ENCODE measurements at places on chromosomes 7 and 10. TPM values are rescaled to one million over a fixed set of nuclear protein-coding genes. Genes with fewer than 3 reads are reported as not detected.
A peak's percentile ranks its signal among the peaks of the same experiment; 100 is the strongest.

Gene ASIC3
- polyA plus RNA-seq, result 1.9 TPM

Gene ACTL6B
- polyA plus RNA-seq, result not detected

Gene PRPS1L1
- polyA plus RNA-seq, result not detected

Gene OR13A1
- polyA plus RNA-seq, result 0.06 TPM

Gene KCNMA1
- 3.6 TPM for polyA plus RNA-seq

Gene ASAH2
- polyA plus RNA-seq, result 2.6 TPM

Gene RBAK
- 21.3 TPM for polyA plus RNA-seq

Gene OLAH
- polyA plus RNA-seq, result 0.67 TPM

Gene PAX4
- not detected for polyA plus RNA-seq

Gene FAM131B
- polyA plus RNA-seq, result 2.5 TPM

Gene ZNF32
- polyA plus RNA-seq, result 69.6 TPM

Gene PIP
- not detected for polyA plus RNA-seq

Gene GNAT3
- not detected for polyA plus RNA-seq

GRCh38 chr7:116576350-116577319 is 51.8 kb downstream of the CAV1 start:
- DNase-seq, result no peak

DNA sequence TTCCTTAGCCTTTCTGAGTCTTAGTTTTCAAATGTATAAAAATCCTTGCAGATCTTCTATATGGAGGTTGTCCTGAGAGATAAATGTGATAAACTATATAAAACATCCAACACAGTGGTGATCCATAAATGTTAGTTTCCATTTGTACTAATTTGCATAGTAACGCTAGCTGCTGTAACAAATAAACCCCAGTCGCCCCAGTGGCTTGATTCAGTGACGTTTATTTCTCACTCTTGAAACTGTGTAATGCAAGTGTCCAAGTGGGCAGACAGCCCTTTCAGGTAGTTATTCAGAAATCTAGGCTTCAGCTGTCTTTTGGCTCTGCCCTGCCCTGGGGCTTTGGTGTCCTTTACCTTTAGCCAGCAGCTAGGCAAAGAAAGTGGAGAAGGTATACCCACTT is 106.3 kb downstream of the VTI1A start:
- DNase-seq, result no peak

DNA sequence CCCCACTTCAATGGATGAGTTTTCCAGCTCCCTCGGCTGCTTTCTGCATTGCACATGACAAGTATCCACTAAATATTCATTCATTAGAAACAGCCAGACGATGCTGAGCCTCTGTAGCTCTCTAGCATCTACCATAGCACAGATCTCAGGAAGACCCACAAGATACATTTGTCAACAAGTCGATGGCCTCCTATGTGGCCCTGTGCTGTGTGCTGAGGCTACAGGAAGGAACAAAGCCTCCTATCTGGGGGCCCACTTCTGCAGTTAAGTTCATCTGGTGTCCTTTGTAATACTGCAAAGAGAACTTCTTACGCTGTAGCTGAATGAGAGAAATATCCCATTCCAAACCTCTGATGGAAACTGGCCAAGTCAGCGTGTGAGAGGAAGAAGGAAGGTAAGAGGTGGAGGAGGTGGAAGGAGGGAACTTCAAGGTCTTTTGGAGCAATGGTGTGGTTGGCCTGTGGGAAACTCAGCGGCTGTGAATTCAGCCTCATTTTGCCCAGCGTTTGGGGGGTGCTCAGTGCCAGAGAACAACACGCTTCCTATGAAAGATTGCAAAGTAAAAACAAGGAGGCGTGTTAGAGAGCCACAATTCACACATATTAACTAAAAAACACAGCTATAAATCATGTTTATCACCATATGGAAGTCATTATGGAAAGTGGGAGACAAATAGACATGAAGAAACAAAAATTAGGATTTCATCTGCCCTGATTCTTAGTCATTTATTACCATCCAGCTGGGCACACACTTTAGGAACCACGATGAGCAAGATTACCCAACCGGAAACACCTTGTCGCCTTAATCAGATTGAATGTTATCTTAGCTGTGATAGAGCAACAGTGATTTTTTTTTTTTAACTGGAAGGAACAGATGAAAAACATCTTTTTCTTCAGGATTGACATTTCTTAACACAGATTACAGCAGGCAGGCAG is 62.2 kb upstream of the USP6NL start:
- peak; percentile 59 for DNase-seq

- DNase-seq, result no peak
Measured at GRCh38 chr7:20198260-20198659, 18.9 kb downstream of the MACC1 start.

DNA sequence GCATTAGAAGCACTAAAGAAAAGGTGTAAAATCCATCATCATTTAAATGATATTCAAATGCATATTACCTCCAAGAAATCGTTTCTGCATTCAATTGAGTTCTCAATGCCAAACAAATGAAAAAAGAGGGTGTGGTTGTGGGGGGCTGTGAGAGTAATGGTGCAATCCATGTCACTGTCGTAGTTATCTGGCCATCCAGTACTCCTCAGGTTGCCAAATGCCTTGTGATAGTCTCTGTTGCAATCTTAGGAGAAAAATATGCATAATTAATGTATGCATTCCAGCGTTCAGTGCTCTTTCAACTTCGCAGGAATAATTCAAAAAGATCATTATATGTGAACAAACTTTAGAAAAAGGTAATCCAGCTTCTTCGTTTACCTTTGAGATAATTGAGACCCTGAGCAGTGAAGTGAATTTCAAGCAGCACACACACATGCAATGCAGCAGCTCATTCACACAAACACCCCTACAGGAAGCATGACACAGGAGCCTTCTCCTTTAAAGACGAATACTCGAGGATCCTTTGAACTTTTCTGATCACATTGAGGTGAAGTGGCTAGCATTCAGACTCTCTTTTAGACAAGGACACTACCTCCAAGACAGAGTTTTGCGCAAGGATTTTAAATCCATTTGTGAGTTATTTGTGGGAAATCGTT is 73.4 kb downstream of the OR13A1 start:
- DNase-seq, result no peak

- no peak for DNase-seq
Measured at GRCh38 chr10:68618234-68618633, 58.1 kb downstream of the TET1 start.

- DNase-seq, result peak; percentile 45
Measured at GRCh38 chr7:23759671-23760391, 49.8 kb downstream of the STK31 start.

- no peak for DNase-seq
Measured at GRCh38 chr10:132953428-132953827, 11.1 kb upstream of the CFAP46 start.

- no peak for DNase-seq
Measured at GRCh38 chr7:50512384-50512783, 52.8 kb downstream of the DDC start.

GRCh38 chr10:71796749-71797405 is 23.6 kb upstream of the VSIR start:
- DNase-seq, result no peak

GRCh38 chr10:125547010-125547650 is 135.8 kb downstream of the TEX36 start:
- no peak for DNase-seq

DNA sequence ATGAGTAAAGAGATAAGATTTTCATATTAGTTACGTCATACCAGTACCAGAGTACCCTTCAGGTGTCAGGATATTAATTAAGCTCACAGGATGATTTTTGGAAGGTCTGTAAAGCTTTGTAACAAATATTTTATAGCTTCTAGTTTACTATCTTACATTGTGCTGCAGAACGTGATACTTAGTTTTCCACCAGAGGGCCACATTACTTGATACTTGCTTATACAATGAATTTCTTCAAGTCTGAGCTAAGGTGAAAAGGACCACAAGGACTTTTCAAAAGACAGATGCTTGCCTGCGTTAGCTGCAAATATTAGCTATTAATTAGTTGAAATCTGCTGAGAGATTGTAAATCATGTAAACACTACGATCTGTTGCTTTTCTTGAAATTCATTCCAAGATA is 12.2 kb downstream of the FOXP2 start:
- no peak for DNase-seq

GRCh38 chr7:42012786-42013360 is 224.1 kb downstream of the GLI3 start:
- no peak for DNase-seq

GRCh38 chr7:30925913-30926312 is 14.3 kb downstream of the AQP1 start:
- no peak for DNase-seq

- DNase-seq, result no peak
Measured at GRCh38 chr7:121485467-121486243, 89.5 kb upstream of the FAM3C start.

GRCh38 chr7:118169146-118169545 is 14.8 kb upstream of the LSM8 start:
- DNase-seq, result no peak

DNA sequence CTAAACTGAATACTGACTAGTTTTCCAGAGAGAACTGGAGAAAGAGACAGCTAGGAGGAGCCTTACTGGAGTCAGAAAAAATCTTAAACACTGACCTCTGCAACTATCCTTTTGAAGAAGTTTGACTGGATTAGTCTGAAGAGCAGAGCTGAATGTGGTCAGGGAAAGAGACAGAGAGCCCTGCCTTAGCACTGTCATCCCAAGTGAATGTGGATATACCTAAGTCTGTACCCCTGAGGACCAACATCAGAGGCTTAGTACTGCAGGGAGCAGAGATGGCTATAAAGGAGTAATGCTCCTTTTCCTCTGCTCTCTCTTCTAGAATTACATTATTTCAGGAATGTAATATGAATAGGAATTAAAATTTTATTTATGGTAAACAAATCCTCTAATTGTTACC is 69.8 kb upstream of the TMEM140 start:
- no peak for DNase-seq

GRCh38 chr10:62618576-62619412 is 185.7 kb upstream of the ADO start:
- no peak for DNase-seq

GRCh38 chr10:42872865-42873435 is 90.4 kb downstream of the BMS1 start:
- DNase-seq, result no peak

- no peak for DNase-seq
Measured at GRCh38 chr10:60148266-60148840, 241.3 kb downstream of the ANK3 start.

DNA sequence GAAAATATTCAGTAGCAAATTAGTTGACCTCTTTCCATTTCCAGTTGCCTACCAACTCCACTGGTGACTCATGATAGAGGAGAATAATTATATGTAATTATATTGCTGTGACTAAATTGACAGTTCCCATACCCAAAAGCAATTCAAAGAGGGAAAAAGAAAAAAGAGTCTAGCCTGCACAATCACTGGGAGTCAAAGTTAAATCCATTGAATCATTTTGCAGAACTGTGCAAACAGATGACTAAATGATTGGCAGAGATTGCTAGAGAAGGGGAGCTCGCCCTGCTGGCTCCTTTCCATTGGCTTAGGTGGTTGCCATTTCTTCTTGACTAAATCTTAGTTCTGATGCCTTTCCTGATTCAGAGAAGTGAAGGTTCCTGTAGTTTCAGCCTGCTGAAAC is 1228.6 kb upstream of the SORCS1 start:
- DNase-seq, result no peak

- no peak for DNase-seq
Measured at GRCh38 chr7:142506601-142507000, 242.7 kb upstream of the PRSS1 start.

DNA sequence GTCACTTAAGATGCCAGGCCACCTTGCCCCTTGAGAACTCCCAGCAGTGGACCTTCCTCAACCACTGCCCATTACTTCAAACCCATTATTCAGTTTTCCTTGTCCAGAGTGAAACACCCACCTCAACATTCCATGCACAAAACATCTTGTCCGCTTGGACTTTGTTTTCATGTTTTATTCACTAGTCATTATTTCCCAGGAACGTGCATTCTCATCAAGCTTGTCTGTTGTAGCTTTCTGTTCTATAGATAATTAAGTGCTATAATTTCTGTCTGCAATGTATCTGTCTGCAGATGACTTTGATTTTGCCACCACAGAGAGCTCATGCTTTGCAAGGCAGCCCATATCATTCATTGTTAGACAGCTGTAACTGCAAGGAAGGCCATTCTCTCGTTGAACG is 117.4 kb downstream of the RAB18 start:
- DNase-seq, result no peak

DNA sequence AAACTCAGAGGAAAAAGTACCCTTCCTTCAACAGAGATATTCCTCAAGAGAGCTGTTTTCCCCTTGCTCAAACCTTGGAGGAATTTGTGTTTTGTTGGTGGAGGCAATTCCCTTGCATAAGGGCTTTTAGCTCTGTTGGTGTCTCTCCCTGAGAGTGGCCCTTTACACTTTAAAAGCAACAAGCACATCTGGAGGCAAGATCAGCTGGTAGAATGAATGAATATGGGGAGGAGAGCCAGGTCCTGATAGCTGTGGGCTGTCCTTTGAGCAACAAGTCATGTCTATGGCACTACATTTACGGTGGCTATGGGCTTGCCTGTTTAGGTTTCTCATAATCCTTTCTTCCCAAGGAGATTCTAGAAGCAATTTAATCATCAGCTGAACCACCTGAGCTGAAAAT is 384.0 kb downstream of the SORCS3 start:
- no peak for DNase-seq

- DNase-seq, result peak; percentile 5
Measured at GRCh38 chr10:126508535-126509040, 120.3 kb upstream of the ADAM12 start.

- no peak for DNase-seq
Measured at GRCh38 chr10:109647627-109648026, 275.7 kb downstream of the XPNPEP1 start.

GRCh38 chr10:49516216-49516970 is 22.5 kb downstream of the ERCC6 start:
- DNase-seq, result no peak

DNA sequence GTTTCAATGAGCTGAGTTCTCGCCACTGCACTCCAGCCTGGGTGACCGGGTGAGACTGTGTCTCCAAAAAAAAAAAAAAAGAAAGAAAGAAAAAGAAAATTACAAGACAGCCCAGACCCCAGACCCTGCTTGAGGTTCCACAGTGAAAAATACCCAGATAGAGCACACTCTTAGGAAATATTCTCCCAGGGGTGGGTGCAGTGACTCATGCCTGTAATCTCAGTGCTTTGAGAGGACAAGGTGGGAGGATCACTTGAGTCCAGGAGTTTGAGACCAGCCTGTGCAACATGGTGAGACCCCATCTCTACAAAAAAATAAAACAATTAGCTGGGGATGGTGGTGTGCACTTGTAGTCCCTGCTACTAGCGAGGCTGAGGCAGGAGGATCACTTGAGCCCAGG is 41.1 kb upstream of the GTF2IRD1 start:
- DNase-seq, result no peak
